Left lung (tissue), 14 donors: ENCODE measurements at places on chromosomes 1 and 21. TPM values are rescaled to one million over a fixed set of nuclear protein-coding genes. Genes with fewer than 3 reads are reported as not detected.
A peak's percentile ranks its signal among the peaks of the same experiment; 100 is the strongest.

The OR2L8 gene
- not detected for total RNA-seq

The HCRTR1 gene
- total RNA-seq: not detected

The IGSF3 gene
- total RNA-seq: 21.6 TPM

The CSF3R gene
- 334 TPM for total RNA-seq

The ANKRD34A gene
- 0.82 TPM for total RNA-seq

The SLC5A9 gene
- 0.47 TPM for total RNA-seq

The ASCL5 gene
- 1.0 TPM for total RNA-seq

The LCE4A gene
- not detected for total RNA-seq

The C1orf167 gene
- 5.7 TPM for total RNA-seq

The IGSF21 gene
- 0.61 TPM for total RNA-seq

GRCh38 chr1:32919811-32920733 lies 18.9 kb upstream of the TMEM54 start:
- peaks cover 6% of the 10 kb centered on the region for H3K4me1 ChIP-seq
- no peaks in the 10 kb centered on the region for H3K36me3 ChIP-seq
- DNase-seq: no peak
- H3K27ac ChIP-seq: no peak overlapping the region
- H3K27me3 ChIP-seq: no peaks in the 10 kb centered on the region

GRCh38 chr1:3176820-3177219 lies 107.8 kb downstream of the PRDM16 start:
- no peaks in the 10 kb centered on the region for H3K36me3 ChIP-seq
- peaks cover 11% of the 10 kb centered on the region for H3K4me1 ChIP-seq
- H3K4me3 ChIP-seq: no peak overlapping the region
- H3K27ac ChIP-seq: no peak overlapping the region

GRCh38 chr1:97634758-97635157 lies 286.1 kb downstream of the DPYD start:
- DNase-seq: no peak
- no peak overlapping the region for H3K4me3 ChIP-seq
- H3K4me1 ChIP-seq: peaks cover 7% of the 10 kb centered on the region
- H3K36me3 ChIP-seq: peaks cover 3% of the 10 kb centered on the region

- peaks cover 46% of the 10 kb centered on the region for H3K27me3 ChIP-seq
- no peaks in the 10 kb centered on the region for H3K36me3 ChIP-seq
- peak; percentile 68 for DNase-seq
- H3K27ac ChIP-seq: no peak overlapping the region
These were observed 587 bp downstream of the NKAIN1 start for GRCh38 chr1:31238986-31239613.

- no peaks in the 10 kb centered on the region for H3K27me3 ChIP-seq
- H3K36me3 ChIP-seq: no peaks in the 10 kb centered on the region
- no peak overlapping the region for H3K4me3 ChIP-seq
- H3K4me1 ChIP-seq: no peaks in the 10 kb centered on the region
These were observed 108.0 kb downstream of the SDCCAG8 start for GRCh38 chr1:243363832-243364231.

- no peak overlapping the region for H3K27ac ChIP-seq
- no peaks in the 10 kb centered on the region for H3K27me3 ChIP-seq
- no peak for DNase-seq
- H3K36me3 ChIP-seq: no peaks in the 10 kb centered on the region
These were observed 366.9 kb upstream of the VAMP3 start for GRCh38 chr1:7404046-7404742.

- no peak overlapping the region for H3K27ac ChIP-seq
- no peaks in the 10 kb centered on the region for H3K4me1 ChIP-seq
- H3K27me3 ChIP-seq: no peaks in the 10 kb centered on the region
- H3K36me3 ChIP-seq: no peaks in the 10 kb centered on the region
- H3K4me3 ChIP-seq: no peak overlapping the region
These were observed 50.2 kb upstream of the TACSTD2 start for GRCh38 chr1:58627221-58627620.

DNA sequence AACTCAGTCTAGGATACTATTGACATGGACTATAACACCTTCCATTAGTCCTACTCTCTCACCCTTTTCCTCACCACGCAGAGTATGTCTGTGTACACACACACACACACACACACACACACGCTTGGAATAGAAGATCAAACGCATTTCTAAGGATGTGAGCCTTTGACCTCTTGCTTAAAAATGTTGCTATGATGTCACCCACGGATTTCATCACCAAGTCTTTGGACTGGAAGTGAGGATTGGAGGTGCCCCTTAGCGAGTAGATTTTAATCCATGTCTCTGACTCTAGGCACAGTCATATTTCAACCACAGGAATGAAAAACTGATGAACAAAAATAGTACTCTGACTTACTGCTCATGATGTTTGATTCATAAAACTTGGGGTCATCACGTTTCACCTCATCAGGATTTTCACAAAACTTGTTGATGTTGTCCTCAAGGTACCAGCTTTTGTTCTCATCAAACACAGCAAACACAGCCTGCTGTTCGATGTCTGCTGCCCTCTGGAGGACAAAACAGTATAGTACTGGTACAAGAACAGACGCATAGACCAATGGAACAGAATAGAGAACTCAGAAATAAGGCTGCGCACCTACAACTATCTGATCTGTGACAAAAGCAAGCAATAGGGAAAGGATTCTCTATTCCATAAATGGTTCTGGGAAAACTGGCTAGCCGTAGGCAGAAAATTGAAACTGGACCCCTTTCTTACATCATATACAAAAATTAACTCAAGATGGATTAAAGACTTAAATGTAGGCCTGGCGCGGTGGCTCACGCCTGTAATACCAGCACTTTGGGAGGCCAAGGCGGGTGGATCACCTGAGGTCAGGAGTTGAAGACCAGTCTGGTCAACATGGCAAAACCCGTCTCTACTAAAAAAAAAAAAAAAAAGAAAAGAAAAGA lies 39.9 kb downstream of the F5 start:
- H3K27ac ChIP-seq: no peak overlapping the region
- no peaks in the 10 kb centered on the region for H3K27me3 ChIP-seq
- peak; percentile 82 for DNase-seq
- H3K36me3 ChIP-seq: peaks cover 9% of the 10 kb centered on the region

GRCh38 chr1:158212320-158212719 lies 31.6 kb downstream of the CD1D start:
- no peak overlapping the region for H3K27ac ChIP-seq
- H3K4me1 ChIP-seq: no peaks in the 10 kb centered on the region
- H3K4me3 ChIP-seq: no peak overlapping the region
- H3K36me3 ChIP-seq: no peaks in the 10 kb centered on the region

GRCh38 chr1:80915491-80915890 lies 885.2 kb upstream of the ADGRL2 start:
- H3K27ac ChIP-seq: no peak overlapping the region
- H3K4me1 ChIP-seq: no peaks in the 10 kb centered on the region
- H3K27me3 ChIP-seq: no peaks in the 10 kb centered on the region
- H3K4me3 ChIP-seq: no peak overlapping the region

- DNase-seq: no peak
- no peak overlapping the region for H3K27ac ChIP-seq
- H3K4me1 ChIP-seq: peaks cover 19% of the 10 kb centered on the region
- H3K27me3 ChIP-seq: no peaks in the 10 kb centered on the region
These were observed 1.4 kb downstream of the LDLRAP1 start for GRCh38 chr1:25544819-25545218.

GRCh38 chr1:66998972-66999371 lies 55.0 kb downstream of the SLC35D1 start:
- no peaks in the 10 kb centered on the region for H3K4me1 ChIP-seq
- H3K4me3 ChIP-seq: no peak overlapping the region
- H3K36me3 ChIP-seq: no peaks in the 10 kb centered on the region
- no peaks in the 10 kb centered on the region for H3K27me3 ChIP-seq
- no peak overlapping the region for H3K27ac ChIP-seq

DNA sequence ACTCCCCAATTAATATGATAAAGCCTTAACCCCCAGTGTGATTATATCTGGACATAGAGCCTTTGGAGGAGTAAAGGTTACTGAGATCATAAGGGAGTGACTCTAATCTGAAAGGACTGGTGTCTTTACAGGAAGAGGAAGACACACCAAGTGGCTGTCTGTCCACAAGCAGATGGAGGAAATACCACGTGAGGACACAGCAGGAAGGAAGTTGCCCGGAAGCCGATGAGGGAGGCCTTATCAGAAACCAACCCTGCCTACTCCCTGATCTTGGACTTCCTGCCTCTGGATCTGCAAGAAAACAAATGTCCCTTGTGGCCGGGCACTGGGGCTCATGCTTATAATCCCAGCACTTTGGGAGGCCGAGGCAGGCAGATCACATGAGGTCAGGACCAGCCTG lies 110.3 kb upstream of the CHRM3 start:
- DNase-seq: no peak
- H3K36me3 ChIP-seq: no peaks in the 10 kb centered on the region
- no peak overlapping the region for H3K4me3 ChIP-seq
- H3K27ac ChIP-seq: no peak overlapping the region
- no peaks in the 10 kb centered on the region for H3K27me3 ChIP-seq
- no peaks in the 10 kb centered on the region for H3K4me1 ChIP-seq

GRCh38 chr1:169731446-169731845 lies 2.4 kb downstream of the SELE start:
- H3K4me3 ChIP-seq: no peak overlapping the region
- H3K27me3 ChIP-seq: no peaks in the 10 kb centered on the region
- H3K36me3 ChIP-seq: no peaks in the 10 kb centered on the region
- H3K4me1 ChIP-seq: no peaks in the 10 kb centered on the region
- H3K27ac ChIP-seq: no peak overlapping the region

DNA sequence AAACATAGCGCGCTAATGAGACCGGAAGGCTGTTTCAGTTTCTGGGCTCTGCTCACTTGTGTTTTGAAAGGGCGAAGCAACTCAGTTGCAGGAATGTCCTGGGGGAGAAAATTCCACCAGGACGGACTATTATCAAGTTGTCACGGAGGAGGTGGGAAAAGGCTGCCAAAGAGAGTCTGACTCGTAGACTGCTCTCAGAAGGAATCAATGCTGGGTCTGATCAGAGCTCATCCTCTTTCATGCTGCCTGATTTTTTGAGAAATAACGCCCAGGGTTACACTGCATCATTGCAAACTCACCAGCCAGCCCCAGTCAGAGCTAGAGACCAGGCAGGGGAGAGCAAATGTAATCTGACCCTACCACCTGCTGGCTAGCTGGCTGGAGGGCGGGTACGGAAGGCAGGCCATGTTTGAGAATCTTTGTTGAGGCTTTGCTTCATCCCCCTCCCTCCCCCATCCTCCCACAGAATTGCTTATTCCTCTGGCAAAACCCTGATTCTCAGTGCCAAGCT lies 36.4 kb upstream of the BCL9 start:
- H3K27ac ChIP-seq: no peak overlapping the region
- DNase-seq: no peak
- no peaks in the 10 kb centered on the region for H3K36me3 ChIP-seq
- no peaks in the 10 kb centered on the region for H3K4me1 ChIP-seq
- no peaks in the 10 kb centered on the region for H3K27me3 ChIP-seq

DNA sequence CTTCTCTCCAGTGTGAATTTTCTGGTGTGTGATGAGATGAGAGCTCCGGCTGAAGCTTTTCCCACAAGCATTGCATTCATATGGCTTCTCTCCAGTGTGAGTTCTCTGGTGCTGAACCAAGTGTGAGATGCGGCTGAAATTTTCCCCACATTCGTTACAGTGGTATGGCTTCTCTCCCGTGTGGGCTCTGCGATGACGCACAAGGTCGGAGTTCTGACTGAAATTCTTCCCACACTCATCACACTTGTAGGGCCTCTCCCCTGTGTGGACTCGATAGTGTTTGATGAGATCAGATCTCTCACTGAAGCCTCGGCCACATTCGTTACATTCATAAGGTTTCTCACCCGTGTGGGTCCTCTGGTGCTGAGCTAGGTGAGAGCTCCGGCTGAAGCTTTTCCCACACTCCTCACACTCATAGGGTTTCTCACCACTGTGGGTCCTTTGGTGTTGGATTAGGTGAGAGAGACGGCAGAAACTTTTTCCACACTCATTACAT lies 7.4 kb downstream of the ZNF436 start:
- peaks cover 13% of the 10 kb centered on the region for H3K36me3 ChIP-seq
- no peaks in the 10 kb centered on the region for H3K27me3 ChIP-seq
- H3K27ac ChIP-seq: no peak overlapping the region
- peaks cover 8% of the 10 kb centered on the region for H3K4me1 ChIP-seq
- DNase-seq: no peak
- no peak overlapping the region for H3K4me3 ChIP-seq

DNA sequence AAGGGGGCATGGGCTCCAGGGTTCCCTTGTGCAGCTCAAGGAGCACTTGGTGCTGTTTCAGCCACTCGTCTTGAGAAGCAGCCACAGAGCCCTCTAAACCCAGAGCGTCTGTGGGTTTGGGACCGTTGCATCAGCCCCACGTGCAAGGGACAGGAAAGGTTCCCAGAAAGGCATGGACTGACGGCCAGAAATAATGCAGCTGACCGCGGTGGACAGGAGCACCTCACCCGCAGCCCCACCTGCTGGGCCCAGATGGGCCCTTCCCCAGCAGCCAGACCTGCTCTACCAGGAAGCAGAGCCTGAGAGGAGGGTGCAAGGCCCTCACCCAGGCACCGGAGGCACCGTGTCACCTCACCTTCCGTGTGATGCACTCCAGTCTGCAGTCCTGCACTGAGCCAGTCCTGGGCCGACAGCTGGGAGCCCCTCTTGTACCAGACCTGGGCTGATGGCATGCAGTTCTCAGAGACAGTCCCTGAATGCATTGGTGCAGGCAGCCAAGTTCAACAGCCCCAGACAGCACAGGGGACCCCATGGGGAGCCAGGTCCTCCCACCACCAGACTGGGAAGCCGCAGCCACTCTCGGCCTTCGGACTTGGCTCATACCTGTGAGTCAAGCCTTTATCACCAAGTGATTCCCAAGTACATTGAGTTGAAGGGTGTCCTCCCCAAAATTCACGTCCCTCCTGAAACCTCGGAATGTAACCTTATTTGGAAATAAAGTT lies 4.8 kb upstream of the TFF3 start:
- H3K4me1 ChIP-seq: peaks cover 15% of the 10 kb centered on the region
- H3K27ac ChIP-seq: no peak overlapping the region
- H3K27me3 ChIP-seq: no peaks in the 10 kb centered on the region
- DNase-seq: no peak
- no peak overlapping the region for H3K4me3 ChIP-seq
- H3K36me3 ChIP-seq: no peaks in the 10 kb centered on the region

- no peak overlapping the region for H3K27ac ChIP-seq
- H3K4me1 ChIP-seq: no peaks in the 10 kb centered on the region
- H3K36me3 ChIP-seq: no peaks in the 10 kb centered on the region
- H3K27me3 ChIP-seq: no peaks in the 10 kb centered on the region
These were observed 23.3 kb upstream of the RPE65 start for GRCh38 chr1:68473060-68473459.
